T-helper 17 cell (primary cell): ENCODE measurements at places on chromosomes 6 and 20. TPM values are rescaled to one million over a fixed set of nuclear protein-coding genes. Genes with fewer than 3 reads are reported as not detected.

The MDFI gene
- not detected for total RNA-seq

The SAMD5 gene
- total RNA-seq: not detected

The GPR6 gene
- not detected for total RNA-seq

The HLA-DQA1 gene
- 21.5 TPM for total RNA-seq

The CNKSR3 gene
- not detected for total RNA-seq

The RAMACL gene
- total RNA-seq: 0.82 TPM

The CSTF1 gene
- total RNA-seq: 23.7 TPM

GRCh38 chr6:165774903-165775601, 112.0 kb upstream of the PDE10A start:
- peaks cover 3% of the 10 kb centered on the region for H3K4me1 ChIP-seq
- no peak overlapping the region for H3K27ac ChIP-seq
- peaks cover 31% of the 10 kb centered on the region for H3K27me3 ChIP-seq
- H3K4me3 ChIP-seq: no peak overlapping the region
- no peaks in the 10 kb centered on the region for H3K36me3 ChIP-seq

DNA sequence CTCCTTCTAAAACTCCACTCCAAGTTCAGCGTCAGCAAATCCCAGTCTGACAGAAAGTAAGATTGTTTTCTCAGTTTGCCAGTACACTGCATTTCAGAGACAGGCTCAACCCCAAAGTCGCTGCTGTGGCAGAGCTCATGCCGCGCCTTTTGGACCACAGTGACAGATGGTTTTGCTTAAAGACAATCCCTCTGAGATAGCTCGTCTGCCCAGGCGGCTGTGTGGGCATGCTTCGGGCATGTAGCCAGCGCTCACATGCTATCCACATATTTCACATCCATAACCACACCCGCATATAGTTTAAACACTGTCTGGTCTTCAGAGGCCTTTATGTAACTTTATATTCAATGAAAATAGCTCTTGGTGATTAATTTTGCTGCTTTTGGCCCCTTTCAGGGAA, 14.7 kb upstream of the PXDC1 start:
- H3K4me3 ChIP-seq: no peak overlapping the region
- no peaks in the 10 kb centered on the region for H3K4me1 ChIP-seq
- DNase-seq: no peak
- no peak overlapping the region for H3K27ac ChIP-seq
- peaks cover 41% of the 10 kb centered on the region for H3K27me3 ChIP-seq

GRCh38 chr6:37537548-37537947, 37.9 kb upstream of the CCDC167 start:
- no peak for DNase-seq
- peaks cover under 1% of the 10 kb centered on the region for H3K36me3 ChIP-seq
- H3K4me1 ChIP-seq: peaks cover 11% of the 10 kb centered on the region

GRCh38 chr6:124887872-124888580, 74.2 kb upstream of the RNF217 start:
- peak overlapping the region; percentile 54 for H3K27ac ChIP-seq
- H3K36me3 ChIP-seq: no peaks in the 10 kb centered on the region
- DNase-seq: no peak
- H3K4me3 ChIP-seq: no peak overlapping the region
- peaks cover 5% of the 10 kb centered on the region for H3K27me3 ChIP-seq

GRCh38 chr20:57322476-57322875, 7.1 kb upstream of the SPO11 start:
- no peak overlapping the region for H3K4me3 ChIP-seq
- H3K27me3 ChIP-seq: peaks cover 59% of the 10 kb centered on the region

GRCh38 chr6:43024436-43024835, 3.0 kb downstream of the RRP36 start:
- peaks cover 11% of the 10 kb centered on the region for H3K36me3 ChIP-seq
- no peak for DNase-seq
- H3K4me3 ChIP-seq: peak overlapping the region; percentile 61
- no peaks in the 10 kb centered on the region for H3K27me3 ChIP-seq
- H3K27ac ChIP-seq: peak overlapping the region; percentile 91

GRCh38 chr20:59018817-59019216, 412 bp upstream of the TUBB1 start:
- peaks cover 2% of the 10 kb centered on the region for H3K36me3 ChIP-seq
- no peaks in the 10 kb centered on the region for H3K27me3 ChIP-seq
- peaks cover 29% of the 10 kb centered on the region for H3K4me1 ChIP-seq
- DNase-seq: no peak

DNA sequence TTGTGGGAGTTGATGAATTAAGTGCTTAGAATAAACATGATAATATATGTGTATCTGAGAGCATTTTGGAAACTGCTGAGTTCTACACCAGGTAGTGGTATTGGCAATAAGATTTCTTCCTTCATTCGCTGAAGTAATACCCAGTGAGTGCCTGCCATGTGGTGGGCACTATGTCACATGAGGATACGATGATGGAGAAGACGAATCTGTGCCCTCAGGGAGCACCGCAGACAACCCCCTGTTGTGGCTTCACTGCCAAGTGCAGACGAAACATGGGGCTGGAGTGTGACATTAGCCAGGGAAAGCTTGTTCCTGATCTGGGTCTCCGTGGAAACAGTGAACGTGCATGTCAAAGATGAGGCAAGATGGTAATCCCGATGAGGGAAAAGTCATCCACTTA, 7.9 kb downstream of the ZNF76 start:
- no peak for DNase-seq
- H3K4me3 ChIP-seq: no peak overlapping the region
- no peaks in the 10 kb centered on the region for H3K36me3 ChIP-seq

DNA sequence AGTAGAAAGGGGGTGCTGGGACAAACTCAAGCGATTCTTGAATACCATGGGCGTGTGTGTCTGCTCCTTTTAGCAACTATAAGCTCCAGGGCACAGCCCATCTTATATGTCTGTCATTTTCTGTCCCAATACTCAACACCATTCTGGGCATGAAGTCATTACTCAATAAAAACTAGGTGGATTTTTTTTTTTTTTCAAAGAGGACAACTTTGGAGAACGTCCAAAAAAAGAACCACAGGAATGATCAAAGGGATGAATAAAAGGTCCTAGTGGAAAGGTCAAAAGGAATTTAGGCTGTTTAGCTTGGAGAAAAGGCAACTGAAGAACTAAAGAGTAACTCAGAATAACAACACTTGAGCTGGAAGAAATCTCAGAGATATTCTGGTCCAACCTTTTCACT, 24.4 kb downstream of the UQCC1 start:
- H3K36me3 ChIP-seq: peaks cover 4% of the 10 kb centered on the region
- H3K4me1 ChIP-seq: peaks cover 4% of the 10 kb centered on the region
- no peak overlapping the region for H3K4me3 ChIP-seq
- H3K27ac ChIP-seq: no peak overlapping the region
- no peaks in the 10 kb centered on the region for H3K27me3 ChIP-seq

DNA sequence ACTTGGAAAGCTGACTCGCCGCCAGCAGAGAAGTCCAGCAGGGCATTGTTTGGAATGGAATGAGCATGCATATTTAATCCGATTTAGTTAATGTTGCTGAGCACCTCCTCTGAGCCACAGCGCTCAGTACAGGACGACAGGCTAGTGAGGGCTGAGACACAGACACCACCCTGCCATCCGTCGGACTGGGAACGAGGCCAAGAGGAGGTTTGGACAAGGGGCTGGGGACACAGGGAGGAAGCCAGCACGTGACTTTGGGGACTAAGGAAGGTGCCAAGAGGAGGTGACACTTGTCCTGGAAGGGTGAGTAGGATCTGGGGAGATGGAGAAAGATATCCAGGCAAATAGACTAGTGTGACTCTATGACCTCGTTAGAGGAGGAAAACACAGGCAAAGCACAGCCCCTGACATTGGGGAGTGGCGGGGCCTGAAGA, 152.5 kb upstream of the ECI2 start:
- H3K27me3 ChIP-seq: peaks cover 47% of the 10 kb centered on the region
- peaks cover 3% of the 10 kb centered on the region for H3K36me3 ChIP-seq
- H3K27ac ChIP-seq: no peak overlapping the region

DNA sequence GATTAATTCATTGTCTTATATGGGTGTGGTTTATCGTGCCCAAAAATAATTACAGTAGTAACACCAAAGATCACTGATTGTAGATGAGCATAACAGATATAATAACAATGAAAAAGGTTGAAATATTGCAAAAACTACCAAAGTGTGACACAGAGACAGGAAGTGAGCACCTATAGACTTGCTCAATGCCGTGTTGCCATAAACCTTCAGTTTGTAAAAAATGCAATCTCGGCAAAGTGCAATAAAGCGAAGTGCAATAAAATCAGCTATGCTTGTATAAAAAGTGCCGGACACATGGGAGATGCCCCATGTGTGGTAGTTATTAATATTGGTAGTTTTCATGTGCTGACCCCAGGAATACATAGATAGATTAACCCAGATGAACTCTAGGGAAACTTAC, 192.6 kb downstream of the NRN1 start:
- DNase-seq: no peak
- no peaks in the 10 kb centered on the region for H3K36me3 ChIP-seq
- H3K27ac ChIP-seq: peak overlapping the region; percentile 24
- peak overlapping the region; percentile 79 for H3K4me3 ChIP-seq
- H3K4me1 ChIP-seq: peaks cover 25% of the 10 kb centered on the region

DNA sequence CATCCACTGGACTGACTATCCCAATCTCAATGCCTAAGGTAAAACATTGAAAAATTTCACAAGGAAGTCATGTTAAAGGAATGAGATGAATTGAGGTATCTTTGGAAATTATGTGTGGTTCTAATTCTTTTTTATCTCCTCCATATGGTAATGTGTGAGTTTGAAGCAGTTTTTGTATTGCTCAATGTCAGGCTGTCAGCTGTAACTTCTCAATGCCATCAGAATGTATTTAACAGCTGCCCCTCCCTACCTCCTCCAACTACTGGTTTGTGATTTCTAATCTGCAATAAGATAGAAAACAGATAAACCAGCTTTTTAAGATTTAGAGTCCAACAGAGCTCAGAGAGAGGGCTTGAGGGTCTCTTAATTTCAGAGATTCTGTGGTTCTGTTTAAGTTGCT, 1005.8 kb upstream of the ADGRB3 start:
- DNase-seq: no peak
- H3K36me3 ChIP-seq: no peaks in the 10 kb centered on the region
- no peaks in the 10 kb centered on the region for H3K4me1 ChIP-seq

DNA sequence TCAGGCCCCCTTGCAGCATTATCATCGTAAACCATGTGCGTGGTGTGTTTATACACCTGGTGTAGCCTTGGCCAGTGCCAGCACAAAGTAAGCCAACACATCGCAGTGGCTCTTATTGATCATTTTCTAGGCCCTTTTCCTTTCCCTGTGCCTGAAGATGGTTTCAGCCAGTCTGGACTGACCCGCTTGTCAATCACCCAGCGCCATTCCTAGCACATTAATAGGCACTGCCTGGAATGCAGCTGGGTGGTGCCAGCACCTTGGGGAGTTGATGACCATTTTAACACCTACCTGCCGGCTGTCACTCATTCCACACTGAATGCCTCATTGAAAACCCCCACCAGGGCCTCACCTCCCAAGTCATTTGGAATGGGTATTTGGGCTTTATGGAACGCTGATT, 4.9 kb upstream of the UQCC2 start:
- H3K4me3 ChIP-seq: no peak overlapping the region
- DNase-seq: no peak
- H3K27ac ChIP-seq: no peak overlapping the region
- H3K36me3 ChIP-seq: no peaks in the 10 kb centered on the region
- H3K4me1 ChIP-seq: peaks cover 5% of the 10 kb centered on the region

- H3K36me3 ChIP-seq: peaks cover 2% of the 10 kb centered on the region
- peak overlapping the region; percentile 84 for H3K27ac ChIP-seq
- DNase-seq: no peak
- H3K4me1 ChIP-seq: peaks cover 24% of the 10 kb centered on the region
- H3K4me3 ChIP-seq: no peak overlapping the region
Observed at GRCh38 chr6:16504609-16505008, 256.7 kb downstream of the ATXN1 start.

GRCh38 chr20:59813126-59813947, 120.1 kb downstream of the SYCP2 start:
- peaks cover 2% of the 10 kb centered on the region for H3K4me1 ChIP-seq
- H3K4me3 ChIP-seq: no peak overlapping the region
- H3K27ac ChIP-seq: no peak overlapping the region
- H3K36me3 ChIP-seq: no peaks in the 10 kb centered on the region

GRCh38 chr20:4788314-4788713, 66.6 kb downstream of the PRND start:
- no peak overlapping the region for H3K27ac ChIP-seq
- H3K4me1 ChIP-seq: peaks cover 9% of the 10 kb centered on the region
- H3K36me3 ChIP-seq: peaks cover 10% of the 10 kb centered on the region
- DNase-seq: no peak
- no peak overlapping the region for H3K4me3 ChIP-seq

GRCh38 chr6:31610968-31611367, 4.1 kb upstream of the AIF1 start:
- peak overlapping the region; percentile 19 for H3K27ac ChIP-seq
- H3K27me3 ChIP-seq: no peaks in the 10 kb centered on the region
- peaks cover 10% of the 10 kb centered on the region for H3K4me1 ChIP-seq
- no peak overlapping the region for H3K4me3 ChIP-seq
- no peak for DNase-seq

DNA sequence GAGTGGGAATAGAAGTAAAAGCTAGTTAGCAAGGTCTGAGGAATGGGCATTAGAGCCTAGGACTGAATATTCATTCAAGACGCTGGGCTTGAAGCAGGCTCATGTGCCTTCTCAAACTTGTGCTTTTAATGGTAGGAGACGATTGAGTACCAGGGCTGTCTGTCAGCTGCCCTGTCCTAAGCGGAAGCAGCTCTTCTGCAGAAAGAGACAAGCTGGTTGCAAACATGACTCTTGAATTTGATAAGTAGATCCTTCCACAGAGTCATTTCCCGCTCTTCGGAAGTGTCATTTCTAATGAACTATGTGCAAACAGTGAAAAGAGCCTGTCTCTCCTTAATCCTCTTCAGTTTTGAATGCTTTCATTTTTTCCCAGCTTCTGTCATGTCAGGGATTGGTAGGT, 176.4 kb downstream of the TFAP2B start:
- no peaks in the 10 kb centered on the region for H3K4me1 ChIP-seq
- H3K4me3 ChIP-seq: no peak overlapping the region
- no peak for DNase-seq

DNA sequence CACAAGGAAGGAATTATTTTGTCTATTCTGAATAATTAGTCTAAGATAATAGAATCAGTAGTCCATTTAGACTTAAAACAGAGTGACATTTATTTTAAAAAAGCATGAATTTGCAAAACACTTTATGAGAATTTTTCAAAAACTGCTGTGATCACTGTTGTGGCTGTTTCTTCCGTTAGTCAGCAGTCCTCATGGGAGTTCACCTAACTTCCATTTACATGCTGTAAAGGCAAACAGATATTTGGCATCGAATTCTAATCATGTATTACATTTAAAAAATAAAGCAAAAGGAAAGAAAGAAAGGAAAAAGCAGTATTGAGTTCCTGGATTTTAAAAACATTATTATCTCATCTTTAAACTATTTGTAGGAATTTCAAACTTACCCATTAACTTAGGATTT, 111.8 kb downstream of the MTHFD1L start:
- DNase-seq: no peak
- H3K36me3 ChIP-seq: peaks cover 14% of the 10 kb centered on the region
- H3K27me3 ChIP-seq: no peaks in the 10 kb centered on the region
